Ureter (tissue), 1 donor: ENCODE measurements at places on chromosomes 11 and 22. TPM values are rescaled to one million over a fixed set of nuclear protein-coding genes. Genes with fewer than 3 reads are reported as not detected.

The EHF gene
- 309 TPM for total RNA-seq

The TRIM29 gene
- 192 TPM for total RNA-seq

The SEC14L6 gene
- 0.57 TPM for total RNA-seq

The NUP160 gene
- 49.0 TPM for total RNA-seq

The CTTN gene
- total RNA-seq: 371 TPM

The RBMXL2 gene
- total RNA-seq: not detected

The IGSF9B gene
- total RNA-seq: 52.0 TPM

The FOLR2 gene
- total RNA-seq: 4.5 TPM

The BLID gene
- total RNA-seq: 2.6 TPM

The MYH9 gene
- 810 TPM for total RNA-seq

The PARVG gene
- 13.5 TPM for total RNA-seq

The AASDHPPT gene
- 29.7 TPM for total RNA-seq

The MPPED1 gene
- total RNA-seq: 0.78 TPM

The PPP1CA gene
- total RNA-seq: 124 TPM

The FAT3 gene
- total RNA-seq: 16.1 TPM

DNA sequence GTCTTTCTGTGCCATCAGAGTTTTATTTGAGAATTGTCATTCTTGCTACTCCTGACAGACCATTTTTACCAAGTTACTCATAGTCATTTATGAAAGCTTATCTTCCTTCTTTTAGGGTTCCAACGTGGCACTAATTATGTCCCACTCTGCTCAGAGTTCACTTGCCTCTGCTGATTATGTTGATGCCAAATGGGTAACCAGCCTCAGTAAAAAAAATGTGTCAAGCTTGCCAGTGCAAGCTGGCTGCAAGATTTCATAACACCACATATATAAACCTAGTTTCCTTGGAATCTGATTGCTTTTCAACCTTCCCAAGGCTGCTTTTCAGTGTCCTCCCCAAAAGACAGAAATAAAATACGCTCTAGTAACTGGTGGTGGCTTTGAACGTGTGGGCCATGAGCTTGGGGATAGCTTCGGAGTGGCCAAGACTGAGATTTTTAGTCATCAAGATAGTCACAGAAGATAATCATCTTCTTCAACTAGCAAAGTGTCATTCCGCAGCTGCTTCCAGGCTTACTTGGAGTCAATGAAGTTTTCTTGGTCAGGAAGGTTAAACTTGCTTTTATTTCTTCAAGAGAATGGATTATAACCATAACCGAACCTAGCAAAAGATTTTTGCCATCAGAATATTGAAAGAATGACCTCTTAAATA, 29.5 kb upstream of the APOA1 start:
- no peak for DNase-seq

- no peak for DNase-seq
Observed at GRCh38 chr11:108796551-108796950, 131.7 kb downstream of the DDX10 start.

GRCh38 chr11:48142889-48143288, 73.7 kb upstream of the OR4B1 start:
- DNase-seq: no peak

DNA sequence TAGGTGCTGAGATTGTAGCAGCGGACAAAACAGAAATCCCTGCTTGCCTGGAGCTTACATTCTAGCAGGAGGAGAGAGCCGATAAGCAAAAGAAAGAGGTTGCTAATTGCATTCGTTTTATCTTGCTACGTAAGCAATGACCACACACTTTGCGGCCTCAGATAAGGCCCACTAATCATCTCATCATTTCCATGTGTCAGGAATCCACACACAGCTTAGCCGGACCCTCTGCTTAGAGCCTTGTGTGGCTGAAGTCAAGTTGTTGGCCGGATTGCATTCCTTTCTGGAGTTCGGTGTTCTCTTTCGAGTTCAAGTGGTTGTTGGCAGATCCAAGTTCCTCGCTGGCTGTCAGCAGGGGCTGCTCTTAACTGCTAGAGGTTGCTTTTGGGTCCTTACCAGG, 101.6 kb downstream of the CHST1 start:
- DNase-seq: no peak

GRCh38 chr11:9636691-9637090, 27.2 kb upstream of the SWAP70 start:
- no peak for DNase-seq

GRCh38 chr22:50032941-50033601, 20.5 kb upstream of the IL17REL start:
- DNase-seq: no peak

- DNase-seq: no peak
Observed at GRCh38 chr11:28969832-28970231, 861.6 kb downstream of the METTL15 start.

DNA sequence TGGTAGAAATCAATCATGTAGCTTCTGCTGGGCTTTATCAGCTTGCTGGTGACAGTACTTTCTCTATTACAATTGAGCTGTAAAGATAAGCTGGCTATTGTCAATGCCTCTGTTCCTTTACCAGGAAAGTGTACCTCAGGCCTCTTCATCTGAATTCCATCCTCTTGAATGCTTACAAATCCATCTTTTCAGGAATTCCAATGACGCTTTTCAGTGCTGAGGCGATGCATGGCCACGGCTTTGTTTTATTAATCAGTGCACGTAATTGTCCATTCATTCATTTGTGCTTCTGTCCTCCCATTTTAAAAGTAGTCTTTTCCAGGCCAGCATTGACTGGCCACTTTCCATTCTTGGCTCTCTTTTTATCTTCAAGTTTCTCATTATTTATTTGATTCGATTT, 202.0 kb downstream of the PGR start:
- DNase-seq: no peak

DNA sequence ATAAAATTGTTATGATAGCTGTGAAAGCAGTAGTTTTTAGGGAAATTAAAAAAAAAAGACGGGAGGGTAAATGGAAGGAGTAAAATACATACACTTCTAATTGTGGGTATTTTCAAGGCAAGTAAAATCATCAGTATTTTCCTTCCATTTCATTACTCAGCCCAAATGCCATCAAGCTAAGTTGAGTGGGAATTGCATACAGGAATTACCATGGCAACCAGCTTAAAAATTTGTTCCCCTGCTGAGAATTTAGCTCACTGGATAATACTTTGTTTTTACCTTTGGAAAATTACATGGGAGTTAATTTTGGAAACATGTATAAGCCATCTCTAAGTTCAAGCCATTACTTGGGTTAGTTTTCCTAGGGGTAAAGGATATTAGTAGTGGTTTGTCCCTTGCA, 1873.4 kb downstream of the LRRC4C start:
- DNase-seq: no peak

DNA sequence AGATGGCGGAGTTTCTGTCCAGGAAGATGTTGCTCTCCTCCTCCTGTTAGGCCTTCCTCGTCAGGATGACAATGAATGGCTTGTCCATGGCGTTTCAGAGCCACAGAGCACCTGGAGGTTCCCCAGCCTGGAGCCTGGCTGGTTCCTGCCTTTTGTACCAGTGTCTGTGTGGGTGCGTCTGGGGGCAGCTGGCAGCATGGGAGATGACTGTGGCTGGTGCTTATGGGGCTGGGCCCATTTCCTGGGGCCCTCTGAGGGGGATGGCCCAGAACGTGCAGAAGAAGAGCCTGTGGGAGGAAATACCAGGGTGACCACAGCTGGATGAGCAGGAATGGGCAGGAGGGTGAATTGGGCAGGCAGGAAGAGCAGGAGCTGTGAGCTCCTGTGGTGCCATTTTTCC, 6.7 kb downstream of the SLC37A2 start:
- DNase-seq: no peak

GRCh38 chr11:64852804-64853509, 8.5 kb upstream of the CDC42BPG start:
- DNase-seq: no peak

DNA sequence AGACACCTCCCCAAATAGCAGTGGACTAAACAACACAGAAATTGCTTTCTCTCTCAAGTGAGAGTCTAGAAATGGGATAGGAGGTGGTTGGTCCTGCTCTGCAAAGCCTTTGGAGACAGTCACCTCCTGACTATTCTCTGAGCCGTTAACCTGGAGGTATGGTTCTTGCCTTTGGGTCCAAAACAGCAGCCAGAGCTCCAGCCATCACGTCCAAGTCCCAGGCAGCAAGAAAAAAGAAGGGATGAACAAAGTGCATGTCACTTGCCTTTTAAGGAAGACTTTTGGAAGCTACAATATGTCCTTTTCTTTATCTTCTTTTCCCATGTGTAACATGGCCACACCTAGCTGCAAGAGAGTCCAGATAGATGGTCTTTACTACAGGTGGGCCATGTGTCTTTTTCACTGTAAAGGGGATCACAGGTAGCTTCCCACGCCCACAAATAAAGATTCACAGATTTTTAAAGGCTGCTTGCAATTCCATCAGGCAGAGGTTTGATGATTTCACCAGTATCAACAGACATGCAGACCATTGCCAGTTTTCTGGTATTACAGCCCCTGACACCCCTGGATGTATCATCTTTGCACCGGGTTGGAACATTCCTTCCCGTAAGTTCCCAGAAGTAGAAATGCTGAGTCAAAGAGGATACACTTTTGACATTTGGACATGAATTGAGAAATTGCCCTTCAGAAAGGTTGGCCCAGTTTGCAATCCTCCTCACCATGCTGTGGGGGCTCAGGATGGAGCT, 66.0 kb downstream of the MYEOV start:
- DNase-seq: no peak

DNA sequence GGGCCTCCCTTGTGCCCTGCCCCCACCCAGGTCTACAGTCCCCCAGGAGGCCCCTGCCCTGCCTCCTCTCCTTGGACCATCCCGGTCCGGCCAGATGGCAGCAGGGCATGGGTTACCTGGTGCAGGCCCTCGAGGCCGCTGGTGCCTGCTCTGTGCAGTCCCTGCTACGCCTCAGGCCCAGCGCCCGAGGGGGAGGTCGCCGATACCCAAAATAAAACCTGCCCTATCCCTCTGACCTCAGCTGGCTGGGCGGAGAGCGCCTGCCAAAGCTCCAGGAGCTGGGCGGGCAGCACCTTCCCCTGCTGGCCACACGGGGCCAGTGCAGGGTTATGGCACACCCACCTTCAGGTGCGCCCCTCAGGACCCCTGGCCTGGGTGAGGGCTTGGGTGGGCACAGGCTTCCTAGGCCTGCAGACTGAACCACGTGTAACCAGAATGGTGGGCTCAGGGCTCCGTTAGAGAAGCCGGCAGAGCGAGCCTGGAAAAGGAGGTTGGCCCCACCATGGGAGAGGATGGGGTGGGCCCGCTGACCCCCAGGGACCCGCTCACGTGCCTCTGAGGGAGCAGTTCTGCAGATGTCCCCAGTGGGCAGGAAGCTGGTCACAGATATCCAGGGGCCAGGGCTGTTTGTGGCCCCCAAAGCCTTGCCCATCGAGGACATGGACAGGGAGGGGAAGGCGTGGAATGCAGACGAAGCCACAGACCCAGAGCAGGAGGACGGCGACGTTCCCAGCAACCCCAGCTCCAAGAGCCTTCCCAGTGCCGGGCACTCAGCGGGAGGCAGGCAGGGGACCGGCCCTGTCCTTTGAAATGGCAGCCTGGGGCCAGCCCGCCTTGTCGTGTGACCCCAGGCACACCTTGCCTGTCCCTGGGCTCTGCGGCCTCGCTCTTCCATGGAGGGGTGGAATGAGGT, 1.7 kb upstream of the TNNT3 start:
- DNase-seq: no peak

DNA sequence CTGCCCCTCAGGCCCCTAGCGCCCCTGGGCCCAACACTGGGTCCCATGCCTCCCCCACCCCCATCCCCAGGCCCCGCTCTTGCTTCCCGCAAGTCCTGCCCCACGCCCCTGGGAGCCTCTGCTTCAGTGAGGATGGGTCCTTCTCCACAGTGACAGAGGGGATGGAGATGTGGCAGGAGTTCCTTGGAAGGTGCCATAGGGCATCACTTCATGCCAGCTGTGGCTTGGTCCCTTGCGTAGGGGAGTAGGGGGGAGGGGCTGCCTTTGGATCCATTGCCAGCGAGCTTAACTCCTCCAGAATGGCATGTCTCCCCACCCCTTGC, 9.5 kb upstream of the TBC1D22A start:
- no peak for DNase-seq

DNA sequence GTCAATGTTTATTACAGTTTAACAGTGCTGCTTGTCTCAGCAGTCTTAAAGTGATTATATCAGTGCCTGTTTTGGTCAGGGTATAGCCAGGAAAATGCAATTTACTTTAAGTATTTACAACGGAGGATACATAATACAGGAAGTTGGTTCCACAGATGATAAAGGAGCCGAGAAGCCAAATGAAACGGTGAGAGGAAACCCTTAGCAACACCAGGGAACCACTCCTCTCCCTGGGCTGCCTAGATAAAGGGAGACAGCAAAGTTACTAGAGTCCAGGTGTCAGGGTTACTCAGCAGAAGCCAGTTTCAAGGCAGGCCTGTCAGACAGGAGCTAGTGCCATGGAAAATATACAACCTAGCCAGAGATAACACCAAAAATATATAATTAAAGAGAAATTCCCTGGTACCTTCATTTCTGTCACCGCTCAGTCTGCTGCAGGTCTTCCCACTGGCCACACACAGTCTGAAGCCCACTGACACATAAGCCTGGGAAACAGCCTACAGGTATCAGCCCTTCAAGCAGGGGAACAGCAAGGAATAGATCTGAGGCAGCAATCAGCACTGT, 55.5 kb downstream of the FAM76B start:
- DNase-seq: no peak

- DNase-seq: no peak
Observed at GRCh38 chr11:73454987-73455386, 78.8 kb downstream of the RELT start.

- peak; percentile 40 for DNase-seq
Observed at GRCh38 chr11:199782-200181, 6.9 kb downstream of the SCGB1C1 start.

- no peak for DNase-seq
Observed at GRCh38 chr11:95692526-95693260, 96.9 kb downstream of the FAM76B start.

DNA sequence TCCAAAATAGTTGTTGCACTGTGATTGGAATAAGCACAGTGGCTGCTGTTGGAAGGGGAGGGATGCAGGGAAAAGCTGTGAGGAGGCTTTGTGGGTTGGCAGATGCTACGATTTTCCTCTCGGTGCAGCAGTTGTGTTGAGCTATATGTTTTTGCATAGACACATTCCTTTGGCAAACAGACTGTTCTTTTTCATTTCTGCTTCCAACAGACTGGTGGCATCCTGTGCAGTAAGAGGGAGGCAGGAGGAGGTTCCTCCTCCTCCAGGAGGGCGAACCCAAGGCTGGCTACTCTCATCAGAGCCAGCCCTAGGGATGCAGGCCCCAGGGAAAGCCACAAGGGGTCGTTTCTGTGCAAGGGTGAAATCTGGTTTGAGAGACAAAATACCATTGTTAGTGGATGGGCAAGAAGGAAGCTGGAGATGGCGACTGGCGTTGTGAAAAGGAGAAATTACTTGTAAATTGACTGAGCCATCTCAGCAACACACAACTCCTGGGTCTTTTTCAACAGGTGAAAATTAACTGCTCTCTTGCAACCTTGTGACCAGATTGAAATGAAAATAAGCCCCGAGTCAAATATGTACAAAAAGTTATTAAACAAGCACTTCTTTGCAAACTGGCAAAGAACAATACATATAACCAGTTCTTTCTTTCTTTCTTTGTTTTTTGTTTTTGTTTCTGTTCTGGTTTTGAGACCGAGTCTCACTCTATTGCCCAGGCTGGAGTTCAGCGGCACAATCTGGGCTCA, 26.5 kb upstream of the UBASH3B start:
- peak; percentile 69 for DNase-seq

- DNase-seq: no peak
Observed at GRCh38 chr11:128246810-128247594, 340.4 kb downstream of the ETS1 start.

GRCh38 chr11:126061707-126062678, 673 bp downstream of the CDON start:
- DNase-seq: peak; percentile 45
